GM12864 (cell line): ENCODE measurements at places on chromosomes 2 and 18.

DNA sequence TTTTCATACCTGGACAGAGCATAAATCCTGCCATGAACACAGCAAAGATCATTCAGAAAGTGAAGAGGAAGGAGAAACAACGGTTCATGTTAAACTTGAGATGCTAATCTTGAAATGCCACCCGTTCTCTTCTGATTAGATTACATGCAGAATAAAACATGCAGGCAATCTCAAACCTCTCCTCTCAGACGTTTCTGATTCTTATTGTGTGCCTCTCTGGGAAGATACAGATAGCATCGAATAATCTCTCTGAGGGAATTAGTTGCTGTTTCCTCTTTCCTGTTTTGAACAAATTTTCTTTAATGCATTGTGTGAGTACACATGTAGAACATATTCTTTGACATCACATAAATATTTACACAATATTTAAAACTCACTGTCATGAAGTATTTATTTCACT is 313.4 kb downstream of the PRKCE start:
- no peak for DNase-seq

GRCh38 chr2:231685349-231686191 is 22.8 kb upstream of the PTMA start:
- DNase-seq, result no peak

DNA sequence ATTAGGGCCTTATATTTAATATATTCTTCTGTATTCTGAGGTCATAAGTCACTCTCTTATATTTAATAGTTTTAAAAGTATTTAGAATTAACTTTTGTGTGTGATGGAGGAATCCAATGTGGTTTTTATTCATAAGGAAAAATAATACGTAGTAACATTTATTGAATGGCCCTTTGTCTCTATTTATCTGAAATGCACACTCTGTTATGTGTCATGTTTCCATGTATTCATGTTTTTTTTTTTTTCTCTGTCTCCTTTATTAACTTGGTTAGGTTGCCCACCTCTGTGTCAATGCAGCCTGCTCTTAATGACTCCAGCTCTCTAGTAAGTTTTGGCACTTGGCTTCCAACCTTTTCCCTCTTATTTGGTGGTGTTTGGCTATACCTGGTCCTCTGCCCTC is 33.8 kb downstream of the RNF144A start:
- DNase-seq, result no peak

DNA sequence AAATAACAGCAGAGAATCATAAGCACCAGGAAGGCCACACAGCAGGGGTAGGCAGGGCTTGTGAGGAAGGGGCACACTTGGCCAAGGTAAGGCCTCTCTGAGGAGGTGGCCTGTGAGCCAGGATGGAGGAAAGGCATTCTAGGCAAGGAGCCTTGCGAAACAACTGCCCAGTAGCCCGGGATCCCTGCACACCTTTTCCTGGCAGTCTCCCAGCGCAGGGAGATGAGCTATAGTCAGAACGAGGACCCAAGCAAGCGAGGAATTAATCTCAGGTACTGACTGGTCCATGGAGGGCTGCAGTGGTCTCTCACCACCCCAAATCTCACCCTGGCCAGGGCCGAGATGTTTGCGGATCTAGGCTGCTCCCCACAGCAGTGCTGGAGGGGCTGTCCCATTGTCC is 64.9 kb upstream of the STPG4 start:
- DNase-seq, result no peak

DNA sequence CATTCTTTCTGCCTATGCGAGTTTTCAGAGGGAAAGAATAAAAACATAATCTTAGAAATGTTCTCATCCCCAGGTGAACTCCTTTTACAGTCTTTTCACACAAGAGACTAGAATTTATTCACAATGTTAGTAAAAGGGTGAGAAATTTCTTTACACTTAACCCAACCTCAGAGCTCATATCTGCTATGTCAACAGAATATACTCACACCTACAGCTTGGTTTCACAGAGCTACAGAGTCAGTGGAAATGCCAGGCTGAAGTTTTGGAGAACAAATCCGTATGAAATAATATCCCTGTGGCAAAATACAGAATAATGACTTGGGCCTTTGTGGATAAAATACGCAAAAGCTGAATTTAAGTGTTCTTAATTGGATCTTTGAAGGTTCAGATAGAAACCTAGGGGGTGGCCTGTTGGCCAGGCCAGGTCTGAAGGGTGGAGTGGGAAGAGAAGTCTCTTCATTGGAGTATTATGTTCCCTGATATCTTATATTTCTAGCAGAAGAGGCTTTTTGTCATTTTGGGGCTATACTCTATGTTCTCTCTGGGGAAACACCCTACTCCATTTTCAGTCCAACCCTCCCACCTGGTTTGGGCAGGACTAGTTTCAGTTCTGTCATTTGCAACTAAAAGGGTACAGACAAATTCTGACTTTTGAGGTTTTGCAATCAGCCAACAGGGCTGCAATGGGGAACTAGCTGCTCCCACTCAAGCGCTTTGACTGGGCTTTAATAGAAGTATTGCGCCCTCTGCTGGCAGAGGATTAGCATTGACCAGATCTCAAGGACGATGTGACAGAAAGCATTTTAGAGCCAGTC is 25.7 kb downstream of the FBXO48 start:
- peak; percentile 99 for DNase-seq

- no peak for DNase-seq
Measured at GRCh38 chr2:76998704-76999103, 523.5 kb downstream of the LRRTM4 start.

- DNase-seq, result no peak
Measured at GRCh38 chr18:75211002-75211621, 515 bp downstream of the TSHZ1 start.

- DNase-seq, result no peak
Measured at GRCh38 chr18:73737990-73738389, 409.6 kb downstream of the FBXO15 start.

DNA sequence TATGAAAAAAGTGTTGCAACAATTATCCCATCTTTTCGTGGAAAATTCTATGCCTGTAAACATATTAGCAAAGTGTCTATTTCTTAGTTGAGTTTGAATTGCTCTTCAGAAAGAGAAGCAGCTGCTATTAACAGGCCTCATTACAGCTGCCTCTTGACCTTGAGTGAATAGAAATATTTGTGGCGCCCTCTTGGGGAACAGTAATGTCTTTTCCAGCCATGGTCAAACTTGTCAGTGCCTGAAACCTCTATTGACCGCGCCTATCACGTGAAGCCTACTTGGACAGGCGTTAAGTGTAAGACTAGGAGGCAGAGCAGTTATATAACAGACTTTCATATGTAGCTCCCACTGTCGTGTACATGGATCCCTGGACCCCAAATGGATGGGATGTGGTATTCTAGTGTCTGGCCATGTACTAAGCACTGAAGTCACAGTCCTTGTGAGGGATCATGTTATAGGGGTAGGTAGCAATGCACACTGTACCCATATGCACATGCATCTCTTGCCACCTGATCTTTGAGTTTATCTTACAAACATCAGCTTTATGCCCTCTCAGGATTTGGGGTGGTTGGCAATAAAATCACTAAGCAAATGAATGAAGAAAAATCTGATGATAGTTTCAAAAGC is 245.0 kb downstream of the PTGR3 start:
- peak; percentile 24 for DNase-seq

- DNase-seq, result no peak
Measured at GRCh38 chr18:79848579-79849327, 51.0 kb downstream of the KCNG2 start.

- no peak for DNase-seq
Measured at GRCh38 chr2:122019724-122020123, 264.3 kb downstream of the TSN start.

GRCh38 chr18:51082571-51083267 is 52.7 kb downstream of the SMAD4 start:
- DNase-seq, result no peak

GRCh38 chr2:135913727-135914365 is 37.6 kb upstream of the MCM6 start:
- no peak for DNase-seq

DNA sequence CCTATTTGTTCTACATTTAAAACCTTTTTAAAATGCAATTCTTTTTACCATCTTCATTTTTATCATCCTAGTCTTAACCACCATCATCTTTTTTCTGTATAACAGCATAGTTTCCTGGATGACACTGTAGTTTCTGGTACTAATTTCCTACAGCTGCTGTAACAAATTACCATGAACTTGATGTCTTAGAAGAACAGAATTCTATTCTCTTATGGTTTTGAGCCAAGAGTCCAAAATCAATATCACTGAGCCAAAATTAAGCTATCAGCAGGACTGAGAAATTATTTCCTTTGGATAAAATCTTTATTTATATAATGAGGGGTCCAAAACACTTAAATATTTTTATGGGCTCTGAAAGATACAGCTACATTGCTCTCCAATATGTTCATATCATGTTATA is 539.3 kb downstream of the METTL4 start:
- DNase-seq, result no peak

DNA sequence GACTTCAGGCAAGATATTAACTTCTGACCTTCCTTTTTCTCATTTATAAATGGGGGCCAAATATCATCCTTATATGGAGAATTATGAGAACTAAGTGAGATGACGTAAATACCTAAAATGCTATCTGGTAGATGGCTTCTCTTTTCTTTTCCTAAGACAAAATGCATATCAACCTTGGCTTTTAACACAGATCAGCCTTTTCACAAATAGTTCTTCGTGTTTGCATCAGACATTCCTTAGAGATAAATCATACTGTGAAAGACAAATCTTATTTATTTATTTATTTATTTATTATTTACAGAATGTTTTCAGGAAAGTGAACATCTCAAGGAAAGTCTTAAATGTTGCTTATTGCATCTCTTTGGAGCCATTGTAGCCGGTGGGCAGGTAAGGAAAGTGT is 62.8 kb downstream of the NBEAL1 start:
- no peak for DNase-seq

GRCh38 chr2:227415538-227416424 is 28.0 kb upstream of the SCYGR1 start:
- DNase-seq, result no peak

DNA sequence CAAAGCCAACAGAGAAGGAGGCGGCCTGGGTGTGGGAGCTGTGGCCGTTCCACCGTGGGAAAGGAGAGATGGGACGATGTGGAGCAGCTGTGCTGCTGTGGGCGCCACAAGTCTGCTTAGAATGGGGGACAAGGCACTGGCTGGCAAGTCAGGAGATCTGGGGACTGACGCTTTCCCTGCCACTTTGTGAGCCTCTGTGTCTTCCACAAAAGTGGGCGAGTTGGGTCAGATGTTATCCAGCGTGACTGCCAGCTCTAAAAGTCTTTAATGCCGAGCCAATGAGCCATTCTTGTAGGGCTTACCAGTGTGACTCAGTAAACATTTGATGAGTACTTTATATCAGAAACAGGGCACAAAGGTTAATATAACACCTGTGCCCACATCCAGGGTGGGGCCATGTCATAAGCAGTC is 113.6 kb upstream of the MGAT5 start:
- DNase-seq, result no peak

- DNase-seq, result peak; percentile 44
Measured at GRCh38 chr2:3563521-3563976, 5.4 kb upstream of the RNASEH1 start.

DNA sequence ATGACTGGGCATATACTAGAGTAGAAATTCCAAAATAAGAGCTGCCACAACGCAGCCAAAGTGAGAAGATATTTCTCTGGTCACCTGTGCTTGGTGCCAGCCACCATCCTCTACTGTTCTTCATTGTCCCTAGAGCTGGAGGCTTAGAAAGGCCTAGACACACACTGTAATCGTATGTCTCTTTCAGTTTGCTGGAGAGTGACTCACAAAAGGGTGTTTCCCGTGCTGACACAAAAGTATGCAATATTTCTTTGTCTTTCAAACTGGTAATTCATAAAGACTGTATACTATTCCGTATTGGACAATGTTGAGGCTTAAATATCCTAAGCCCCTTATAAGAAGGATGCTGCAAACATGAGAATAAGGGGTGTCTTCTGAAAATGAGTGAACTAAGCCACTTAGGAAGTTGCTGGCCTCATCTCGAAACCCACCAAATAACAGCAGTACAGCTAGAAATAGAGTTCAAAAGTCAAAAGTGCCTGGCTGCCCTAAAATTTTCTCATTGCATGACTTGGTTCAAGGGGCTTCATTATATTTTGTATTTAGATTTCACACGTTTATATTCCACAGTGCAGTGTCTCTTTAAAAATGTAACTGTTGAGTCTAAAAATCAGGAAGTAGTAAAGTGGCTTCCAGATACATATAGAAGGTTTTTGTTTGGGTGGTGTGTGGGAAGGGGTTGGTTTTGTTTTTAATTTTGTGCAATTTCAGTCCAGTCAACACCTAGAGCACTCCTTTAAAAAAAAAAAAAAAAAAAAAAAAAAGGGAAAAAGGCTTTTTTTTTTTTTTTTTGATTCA is 601.1 kb downstream of the ARHGAP15 start:
- peak; percentile 27 for DNase-seq

GRCh38 chr18:50127516-50128210 is 67.3 kb downstream of the MYO5B start:
- DNase-seq, result no peak

GRCh38 chr18:22434973-22435608 is 17.4 kb upstream of the CTAGE1 start:
- no peak for DNase-seq

DNA sequence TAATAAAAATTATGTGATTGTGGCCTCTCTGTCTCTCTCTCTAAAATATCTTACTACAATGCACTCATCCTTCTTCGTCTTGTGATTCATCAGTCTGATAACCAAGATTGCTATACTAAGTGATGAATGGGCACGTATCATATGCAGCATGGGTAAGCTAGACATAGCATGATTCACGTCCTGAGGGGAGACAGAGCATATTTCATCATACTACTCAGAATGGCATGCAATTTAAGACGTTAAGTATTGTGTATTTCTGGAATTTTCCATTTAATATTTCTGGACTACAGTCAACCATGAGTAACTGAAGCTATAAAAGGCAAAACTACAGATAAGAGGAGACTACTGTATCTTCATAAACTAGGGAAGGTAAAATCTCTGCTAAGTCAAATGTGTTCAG is 97.0 kb upstream of the CD226 start:
- DNase-seq, result no peak

DNA sequence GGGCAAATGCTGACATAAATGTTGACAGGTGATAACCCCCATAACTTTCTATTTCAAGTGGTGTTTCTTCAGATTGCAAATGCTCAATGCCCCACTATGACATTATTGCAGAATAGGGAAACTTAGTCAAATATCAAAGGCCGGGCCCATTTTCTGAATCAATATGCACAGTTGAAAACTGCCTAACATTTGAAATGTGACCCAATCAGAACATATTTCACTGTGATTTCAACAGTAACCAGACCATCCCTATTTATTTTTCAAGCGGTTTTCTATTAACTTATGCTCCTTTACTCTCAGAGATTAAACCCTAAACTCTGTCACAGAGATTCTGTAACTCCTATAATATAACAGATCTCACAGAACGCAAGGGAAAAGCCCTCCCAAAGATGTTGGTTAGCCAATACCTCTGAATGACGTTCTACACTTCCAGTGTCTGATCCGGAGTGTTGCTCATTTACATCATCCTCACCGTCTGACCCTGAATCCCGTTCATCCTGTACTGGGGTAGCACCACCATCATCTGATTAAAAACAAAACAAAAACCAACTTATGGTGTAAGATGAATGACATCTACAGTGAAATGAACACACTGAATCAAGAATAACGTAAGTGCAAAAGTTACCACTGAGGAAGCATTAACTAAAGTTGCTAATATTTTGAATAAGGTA is 2.9 kb downstream of the IWS1 start:
- no peak for DNase-seq

GRCh38 chr2:100422320-100423055 is 5.0 kb upstream of the CHST10 start:
- no peak for DNase-seq

- DNase-seq, result no peak
Measured at GRCh38 chr18:26723981-26724380, 141.5 kb downstream of the AQP4 start.
